ENCODE measurements at places on chromosomes 2 and 18.

DNA sequence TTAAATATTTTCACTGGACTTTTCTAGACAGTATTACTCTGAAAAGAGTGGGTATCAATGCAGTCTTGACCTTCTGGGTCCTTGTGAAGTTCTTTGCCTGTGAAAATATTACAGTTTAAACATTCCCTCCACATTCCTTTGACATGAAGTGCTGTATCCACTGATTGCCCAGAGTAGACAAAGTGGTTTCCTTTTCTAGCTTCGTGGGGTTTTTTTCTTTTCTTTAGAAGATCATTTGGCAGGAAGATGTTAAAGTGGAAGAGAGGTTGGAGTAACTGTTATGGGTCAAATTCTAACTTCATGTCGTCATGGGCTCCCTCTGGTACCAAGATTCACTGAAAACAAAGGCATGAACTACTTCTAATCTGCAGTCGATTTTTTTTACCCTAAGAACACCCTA lies 496.9 kb downstream of the EPHA4 start:
- no peak for DNase-seq

- DNase-seq: no peak
These were observed 858 bp downstream of the TPO start for GRCh38 chr2:1414121-1414520.

- no peak for DNase-seq
These were observed 180.7 kb downstream of the NCK2 start for GRCh38 chr2:105925390-105925789.

- no peak for DNase-seq
These were observed 17.2 kb upstream of the ASB18 start for GRCh38 chr2:236281423-236281822.

- no peak for DNase-seq
These were observed 1.1 kb upstream of the NEURL3 start for GRCh38 chr2:96506016-96506906.

GRCh38 chr18:59021500-59021899 lies 118.2 kb upstream of the SEC11C start:
- DNase-seq: no peak

DNA sequence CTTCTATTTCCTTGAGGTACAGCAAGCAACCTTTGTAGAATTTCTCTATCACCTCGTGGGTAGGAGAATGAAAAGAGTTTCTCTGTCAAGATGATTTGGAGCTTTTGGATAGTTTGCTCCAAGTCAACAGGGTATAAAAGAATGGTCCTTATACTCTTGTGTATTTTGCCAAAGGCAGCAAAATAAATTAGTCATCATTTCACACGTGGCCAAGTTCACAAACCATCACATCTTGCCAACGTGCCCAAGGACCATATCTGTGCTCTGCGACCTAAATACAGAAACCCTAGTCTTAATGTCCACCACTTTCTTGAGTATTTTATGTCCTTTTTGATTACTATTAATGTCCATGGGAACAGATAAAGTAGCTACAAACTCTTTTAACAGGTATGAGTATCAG lies 262.9 kb downstream of the AFF3 start:
- no peak for DNase-seq

- DNase-seq: no peak
These were observed 23.6 kb upstream of the LRRTM1 start for GRCh38 chr2:80328159-80328571.

DNA sequence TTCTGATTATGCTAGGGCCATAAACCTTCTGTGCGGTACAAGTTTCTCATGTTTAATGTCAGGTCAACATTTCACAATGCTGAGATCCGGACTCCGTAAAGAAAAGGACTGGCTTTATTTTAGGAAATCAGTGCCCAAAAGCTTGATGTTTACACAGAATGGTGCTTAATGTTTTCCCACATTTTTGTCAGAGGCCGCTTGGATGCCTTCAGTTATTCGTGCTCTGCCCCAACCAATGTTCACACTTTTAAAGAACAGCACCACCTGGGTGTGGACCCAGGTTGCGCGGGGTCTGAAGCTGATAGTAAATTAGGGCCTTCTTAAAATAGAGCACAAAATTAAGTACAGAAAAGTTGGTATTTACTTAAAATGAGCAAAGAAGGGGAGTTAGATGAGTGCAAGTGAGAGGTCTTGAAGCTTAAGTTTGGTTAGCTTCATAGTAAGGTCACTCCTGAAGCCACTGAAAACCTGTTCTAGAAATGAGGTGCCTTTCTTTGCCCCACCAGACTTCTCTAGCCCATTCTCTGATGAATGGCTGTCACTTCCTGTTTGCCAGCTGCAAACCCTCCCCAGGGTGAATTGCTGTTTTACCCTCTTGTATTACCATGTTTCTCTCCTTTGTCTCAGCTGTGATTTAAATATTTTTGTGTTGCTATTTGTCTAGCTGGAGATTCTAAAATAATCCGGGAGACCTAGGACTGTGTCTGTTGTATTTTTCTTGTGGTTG lies 20.5 kb downstream of the SLC3A1 start:
- no peak for DNase-seq

GRCh38 chr18:44856157-44856556 lies 175.5 kb downstream of the SETBP1 start:
- no peak for DNase-seq

GRCh38 chr2:15939556-15939853 lies 845 bp upstream of the MYCN start:
- DNase-seq: no peak

DNA sequence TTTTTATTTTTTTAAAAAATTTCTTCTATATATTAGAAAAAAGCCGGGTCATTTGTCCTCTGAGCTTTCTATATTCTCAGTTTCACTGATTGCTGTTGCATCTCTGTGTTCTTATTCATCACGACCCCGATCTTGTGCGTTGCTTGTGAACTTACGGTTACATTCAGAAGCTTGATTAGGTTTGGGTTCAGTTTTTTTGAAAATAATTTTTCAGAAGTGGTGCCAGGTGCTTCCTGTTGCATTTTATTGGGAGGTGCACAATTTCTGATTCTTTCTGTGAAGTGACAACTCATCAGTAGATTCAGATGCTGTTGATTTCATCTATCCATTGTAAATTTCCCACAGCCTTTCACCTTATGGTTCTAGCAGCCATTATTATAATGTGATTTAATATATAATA lies 147.3 kb downstream of the INHBB start:
- DNase-seq: no peak

DNA sequence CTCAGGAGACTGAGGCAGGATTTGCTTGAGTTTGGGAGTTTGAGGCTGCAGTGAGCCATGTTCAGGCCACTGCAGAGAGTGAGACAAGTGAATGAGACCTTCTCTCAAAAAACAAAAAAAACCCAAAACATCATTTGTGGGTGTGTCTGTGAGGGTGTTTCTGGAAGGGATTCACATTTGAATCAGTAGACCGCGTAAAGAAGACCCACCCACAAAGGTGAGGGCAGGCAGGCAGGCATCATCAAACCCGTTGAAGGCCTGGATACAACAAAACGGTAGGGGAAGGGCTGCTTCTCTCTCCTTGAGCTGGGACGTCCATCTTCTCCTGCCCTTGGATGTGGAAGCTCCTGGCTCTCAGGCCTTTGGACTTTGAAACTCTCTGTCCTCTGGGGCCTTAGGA lies 25.4 kb downstream of the CDKL4 start:
- no peak for DNase-seq

DNA sequence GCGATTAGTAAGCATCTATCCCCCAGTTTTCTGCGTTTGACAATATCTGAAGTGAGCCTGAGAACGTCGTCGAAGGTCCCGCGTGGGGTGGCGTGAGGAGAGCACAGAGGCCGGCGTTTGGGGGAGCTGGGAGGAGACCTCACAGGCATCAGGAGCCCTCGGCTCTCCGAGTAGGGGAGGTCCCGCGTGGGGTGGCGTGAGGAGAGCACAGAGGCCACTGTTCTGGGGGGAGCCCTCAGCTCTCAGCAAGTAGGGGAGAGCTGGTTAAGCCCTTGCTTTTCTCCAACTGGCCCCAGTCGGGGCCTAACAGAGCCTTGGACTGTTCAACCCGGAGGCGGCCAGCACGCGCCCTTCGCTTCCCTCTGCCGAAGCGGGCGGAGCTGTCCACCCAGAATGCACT lies 134.3 kb downstream of the NFATC1 start:
- no peak for DNase-seq

GRCh38 chr2:38294597-38294996 lies 82.5 kb downstream of the ATL2 start:
- DNase-seq: no peak

- DNase-seq: no peak
These were observed 115.6 kb downstream of the COLEC12 start for GRCh38 chr18:384897-385296.

- peak; percentile 32 for DNase-seq
These were observed 620 bp upstream of the GALNT1 start for GRCh38 chr18:35580701-35581539.
